Activated CD4-positive, alpha-beta memory T cell treated with anti-CD3 and anti-CD28 coated beads, Interleukin-2, amount 10 ng/mL, durations not matched to agents 7 days and 5 days (primary cell): ENCODE measurements at places on chromosomes 1 and 21. TPM values are rescaled to one million over a fixed set of nuclear protein-coding genes. Genes with fewer than 3 reads are reported as not detected.

- peaks cover 24% of the 10 kb centered on the region for H3K36me3 ChIP-seq
- H3K27me3 ChIP-seq: no peaks in the 10 kb centered on the region
- no peak for DNase-seq
These were observed 24.4 kb upstream of the FAAH start for GRCh38 chr1:46369542-46370213.

GRCh38 chr1:212977781-212978645 is 27.7 kb downstream of the VASH2 start:
- H3K27ac ChIP-seq: peak overlapping the region; percentile 48
- peaks cover 56% of the 10 kb centered on the region for H3K4me1 ChIP-seq
- H3K4me3 ChIP-seq: no peak overlapping the region
- peak; percentile 42 for DNase-seq
- no peaks in the 10 kb centered on the region for H3K27me3 ChIP-seq

DNA sequence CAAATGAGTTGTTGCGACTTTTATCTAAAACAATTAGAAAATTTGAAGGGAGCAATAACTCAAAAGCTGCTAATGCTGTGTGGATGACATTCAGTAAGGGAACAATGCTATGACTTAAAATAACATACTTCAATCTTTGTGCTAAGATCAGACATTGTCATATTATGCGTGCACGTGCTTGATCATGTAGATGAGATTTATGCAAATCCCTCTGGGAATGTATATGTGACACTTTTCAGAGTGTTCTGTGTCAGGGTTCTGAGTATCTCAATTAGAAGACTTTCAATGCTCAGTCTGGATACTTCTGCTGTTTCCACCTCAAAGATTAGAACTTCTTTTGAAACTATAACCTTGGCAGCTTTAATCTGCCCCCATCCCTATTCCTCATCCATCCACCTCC is 18.6 kb upstream of the POU2F1 start:
- no peak overlapping the region for H3K4me3 ChIP-seq
- no peak for DNase-seq
- peaks cover 4% of the 10 kb centered on the region for H3K36me3 ChIP-seq
- no peaks in the 10 kb centered on the region for H3K27me3 ChIP-seq

DNA sequence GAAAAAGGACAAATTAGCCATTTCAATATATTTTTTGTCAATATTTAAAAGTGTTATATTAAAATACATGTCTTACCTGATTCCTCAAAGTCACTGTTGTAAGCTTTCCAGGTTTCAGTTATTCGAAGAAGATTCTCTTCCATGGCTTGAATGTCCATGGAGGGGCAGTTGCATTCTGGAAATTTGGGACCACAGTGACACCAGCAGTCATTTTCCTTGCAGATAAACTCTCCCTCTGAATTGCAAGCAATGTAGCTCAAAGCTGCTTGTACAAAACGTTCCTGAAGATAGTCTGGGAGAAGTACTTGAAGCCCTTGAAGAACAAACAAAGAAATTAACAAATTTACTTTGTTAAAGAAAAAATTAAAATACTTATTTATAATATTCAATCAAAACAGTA is 251.7 kb downstream of the BRINP3 start:
- DNase-seq: no peak
- H3K27ac ChIP-seq: no peak overlapping the region
- no peaks in the 10 kb centered on the region for H3K4me1 ChIP-seq
- no peak overlapping the region for H3K4me3 ChIP-seq
- no peaks in the 10 kb centered on the region for H3K36me3 ChIP-seq
- no peaks in the 10 kb centered on the region for H3K27me3 ChIP-seq

GRCh38 chr1:111129376-111129775 is 10.5 kb downstream of the DRAM2 start:
- no peak overlapping the region for H3K27ac ChIP-seq
- H3K4me3 ChIP-seq: no peak overlapping the region
- DNase-seq: no peak
- no peaks in the 10 kb centered on the region for H3K27me3 ChIP-seq
- peaks cover 20% of the 10 kb centered on the region for H3K4me1 ChIP-seq
- H3K36me3 ChIP-seq: peaks cover 49% of the 10 kb centered on the region

DNA sequence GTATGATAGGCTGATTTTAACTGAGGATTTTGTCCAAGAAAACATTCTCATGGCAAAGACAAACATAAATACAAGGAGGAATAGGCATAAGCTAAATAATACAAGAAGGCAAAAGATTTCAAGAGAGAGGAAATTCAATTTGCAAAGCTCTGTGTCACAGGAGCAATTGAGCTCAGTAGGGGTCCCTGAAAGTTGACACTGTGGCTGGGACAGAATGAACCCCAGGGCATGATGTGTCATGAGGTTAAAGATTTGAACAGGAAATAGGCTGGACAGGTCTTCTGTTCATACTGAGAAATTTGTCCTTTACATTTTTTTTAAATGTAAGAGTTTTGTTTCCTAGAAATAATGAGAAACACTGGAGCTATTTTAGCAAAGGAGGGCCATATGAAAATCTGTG is 555.4 kb upstream of the NEGR1 start:
- H3K27me3 ChIP-seq: no peaks in the 10 kb centered on the region
- no peak overlapping the region for H3K4me3 ChIP-seq
- DNase-seq: no peak

GRCh38 chr1:89681045-89681729 is 48.3 kb downstream of the LRRC8C start:
- no peak overlapping the region for H3K4me3 ChIP-seq
- no peak for DNase-seq
- H3K27me3 ChIP-seq: no peaks in the 10 kb centered on the region
- peaks cover 46% of the 10 kb centered on the region for H3K4me1 ChIP-seq

- H3K4me1 ChIP-seq: peaks cover 1% of the 10 kb centered on the region
- DNase-seq: no peak
- peaks cover 5% of the 10 kb centered on the region for H3K27me3 ChIP-seq
- no peaks in the 10 kb centered on the region for H3K36me3 ChIP-seq
These were observed 7.0 kb upstream of the VPS26C start for GRCh38 chr21:37273911-37274690.

- no peak overlapping the region for H3K27ac ChIP-seq
- no peak for DNase-seq
- no peaks in the 10 kb centered on the region for H3K36me3 ChIP-seq
- H3K27me3 ChIP-seq: no peaks in the 10 kb centered on the region
- peaks cover 3% of the 10 kb centered on the region for H3K4me1 ChIP-seq
- H3K4me3 ChIP-seq: no peak overlapping the region
These were observed 52.4 kb downstream of the SMYD3 start for GRCh38 chr1:246454655-246455054.

DNA sequence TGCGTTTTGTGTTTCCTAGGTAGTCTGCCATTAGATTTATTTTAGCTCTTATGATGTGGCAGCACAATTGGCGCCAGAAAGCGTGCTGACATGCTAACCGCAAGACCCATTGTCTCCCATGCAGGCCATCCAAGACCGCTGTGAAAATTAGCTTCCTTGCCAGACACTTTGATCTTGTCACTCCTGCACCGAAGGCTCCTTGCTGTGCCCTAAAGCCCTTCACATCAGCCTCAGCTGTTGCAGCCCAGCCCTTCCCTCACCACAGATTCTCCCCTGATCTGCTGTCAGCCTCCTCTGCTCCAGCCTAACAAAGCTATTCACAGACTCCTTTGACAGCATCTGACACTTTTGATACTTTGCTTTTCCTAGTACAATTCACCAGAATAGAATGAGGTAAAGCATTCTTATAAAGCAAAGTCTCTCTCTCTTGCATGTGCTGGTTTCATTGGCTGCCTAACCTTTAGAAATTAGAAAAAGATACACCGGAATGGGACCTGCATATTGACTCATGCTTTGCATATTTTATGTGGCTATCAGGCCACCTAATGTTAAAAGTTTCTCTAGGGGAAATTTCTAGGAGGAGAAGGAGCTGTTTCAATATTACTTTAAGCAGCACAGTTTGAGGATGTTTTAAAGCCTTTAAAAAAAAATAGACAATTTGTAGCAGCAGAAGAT is 280.3 kb upstream of the FMN2 start:
- peak overlapping the region; percentile 47 for H3K27ac ChIP-seq
- no peaks in the 10 kb centered on the region for H3K27me3 ChIP-seq
- H3K36me3 ChIP-seq: no peaks in the 10 kb centered on the region
- H3K4me3 ChIP-seq: no peak overlapping the region
- H3K4me1 ChIP-seq: peaks cover 42% of the 10 kb centered on the region

- no peak overlapping the region for H3K4me3 ChIP-seq
- peaks cover 16% of the 10 kb centered on the region for H3K36me3 ChIP-seq
- H3K27ac ChIP-seq: no peak overlapping the region
- peaks cover 39% of the 10 kb centered on the region for H3K4me1 ChIP-seq
- no peak for DNase-seq
These were observed 119.5 kb downstream of the XCL2 start for GRCh38 chr1:168424281-168424680.

DNA sequence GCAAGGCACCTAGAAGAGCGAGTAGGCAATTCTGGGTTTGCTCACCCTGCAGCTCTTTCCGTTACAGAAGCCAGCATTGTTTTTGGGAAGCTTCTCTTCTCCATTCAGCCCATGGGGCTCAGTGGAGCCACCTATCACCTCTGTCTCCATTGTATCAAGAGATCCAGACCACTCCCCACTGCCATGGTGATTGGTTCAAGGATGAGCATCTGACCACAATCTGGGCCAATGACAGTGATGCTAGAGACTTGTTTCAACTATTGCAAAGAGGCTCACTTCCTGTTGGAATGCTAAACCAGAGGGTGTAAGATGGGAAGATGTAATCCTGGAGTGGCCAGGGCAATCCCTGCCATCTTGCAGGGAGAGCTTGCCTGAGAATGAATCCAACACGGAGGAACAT is 6.6 kb downstream of the SPATA21 start:
- DNase-seq: no peak
- H3K27ac ChIP-seq: no peak overlapping the region
- H3K27me3 ChIP-seq: peaks cover 18% of the 10 kb centered on the region

DNA sequence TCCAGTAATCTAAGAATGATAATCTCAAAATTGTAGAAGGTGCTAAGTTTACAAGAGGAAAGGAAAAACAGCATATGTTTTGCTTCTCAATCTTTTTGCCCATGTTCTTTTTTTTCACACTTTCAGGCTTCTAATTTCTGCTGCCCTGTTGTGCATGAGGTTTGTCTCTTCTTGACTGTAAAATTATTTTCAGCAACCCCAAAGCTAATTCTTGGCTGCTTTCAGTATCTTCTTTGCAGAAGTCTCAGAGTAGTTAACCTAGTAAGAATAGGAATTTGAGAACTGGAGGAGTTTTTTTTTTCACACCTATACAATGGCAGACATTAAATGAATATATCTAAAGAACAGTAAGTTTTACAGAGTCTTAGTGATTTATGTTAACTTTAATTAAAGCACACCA is 26.4 kb downstream of the DENND2D start:
- H3K27me3 ChIP-seq: no peaks in the 10 kb centered on the region
- no peak overlapping the region for H3K4me3 ChIP-seq
- DNase-seq: no peak
- no peak overlapping the region for H3K27ac ChIP-seq
- peaks cover 49% of the 10 kb centered on the region for H3K36me3 ChIP-seq

DNA sequence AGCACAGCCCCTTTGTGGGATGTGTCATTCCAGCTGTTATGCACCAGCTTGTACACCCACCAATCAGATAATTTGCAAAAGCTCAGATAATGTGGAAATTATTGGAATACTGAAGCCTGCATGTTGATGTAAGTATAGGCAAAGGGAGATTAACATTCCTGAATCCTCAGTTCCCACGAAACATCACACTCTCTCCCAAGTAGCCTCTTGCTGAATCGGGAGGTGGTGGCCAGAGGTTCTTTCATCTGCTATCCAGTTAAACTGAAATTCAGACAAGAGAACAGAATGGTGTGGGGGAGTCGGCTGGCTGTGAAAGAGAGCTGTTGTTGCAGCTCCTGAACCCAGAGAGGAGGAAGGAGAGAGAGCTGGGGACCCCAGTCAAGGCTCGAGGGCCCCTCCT is 170.9 kb downstream of the ZBTB18 start:
- peaks cover 7% of the 10 kb centered on the region for H3K27me3 ChIP-seq
- no peak overlapping the region for H3K4me3 ChIP-seq
- no peak for DNase-seq
- no peaks in the 10 kb centered on the region for H3K4me1 ChIP-seq

- H3K4me1 ChIP-seq: no peaks in the 10 kb centered on the region
- H3K4me3 ChIP-seq: no peak overlapping the region
- no peak overlapping the region for H3K27ac ChIP-seq
- H3K36me3 ChIP-seq: no peaks in the 10 kb centered on the region
These were observed 70.8 kb downstream of the SCCPDH start for GRCh38 chr1:246794828-246795671.

Gene FOXD2
- total RNA-seq: 0.65 TPM

Gene MROH9
- total RNA-seq: not detected

Gene MARK1
- total RNA-seq: not detected

Gene ATP1A4
- total RNA-seq: 0.33 TPM

Gene CYP2J2
- total RNA-seq: 2.8 TPM

Gene SLC9C2
- total RNA-seq: not detected

Gene HES5
- total RNA-seq: not detected

Gene OR2L3
- not detected for total RNA-seq

Gene MNDA
- not detected for total RNA-seq

Gene SPRR2D
- not detected for total RNA-seq

Gene RAB25
- total RNA-seq: not detected

Gene AMPD1
- not detected for total RNA-seq

Gene LYPD8
- not detected for total RNA-seq

Gene COL9A2
- 8.2 TPM for total RNA-seq

Gene JAM2
- total RNA-seq: 0.30 TPM
